ENCODE measurements at places on chromosomes 12 and 14.
A peak's percentile ranks its signal among the peaks of the same experiment; 100 is the strongest.

DNA sequence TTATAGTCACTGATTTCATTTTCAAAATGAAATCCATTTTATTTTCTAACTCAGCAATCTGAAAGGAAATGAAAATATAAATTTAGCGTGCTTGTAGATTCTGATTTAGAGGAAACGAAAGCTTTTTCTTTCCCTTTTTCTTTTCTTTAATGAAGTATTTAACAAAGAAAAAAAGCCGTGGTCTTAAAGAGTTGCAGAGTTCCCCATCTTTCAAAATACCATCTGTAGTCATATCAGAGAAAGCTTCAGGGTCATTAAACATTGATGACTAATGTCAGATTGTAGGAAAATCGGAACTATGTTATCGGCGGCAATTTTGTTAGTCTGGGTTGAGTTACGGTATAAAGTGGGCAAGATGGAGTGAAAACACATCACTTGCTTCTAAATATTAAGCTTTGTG lies 32.3 kb downstream of the DRAM1 start:
- no peak for DNase-seq

- DNase-seq, result no peak
Observed at GRCh38 chr14:20792556-20792955, 10.1 kb downstream of the RNASE1 start.

DNA sequence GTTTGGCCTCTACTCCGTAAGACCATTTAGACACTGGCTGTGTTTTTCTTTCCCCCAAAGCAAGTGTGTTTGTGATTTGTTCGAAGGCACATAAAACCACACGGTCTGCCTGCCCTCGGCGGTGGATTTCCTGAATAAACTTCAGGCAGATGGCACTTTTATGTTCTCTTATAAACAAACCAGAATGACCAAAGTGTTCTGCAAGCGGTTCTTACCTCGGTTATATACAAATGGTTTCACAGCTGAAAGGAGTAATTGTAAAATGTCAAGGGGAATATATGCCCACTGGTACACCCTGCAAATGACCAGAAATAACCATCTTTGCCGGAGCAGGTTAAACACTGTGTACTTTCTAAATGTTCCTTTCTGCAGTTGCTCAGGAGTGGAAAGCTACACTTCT lies 1475.8 kb upstream of the TMEM132C start:
- DNase-seq, result no peak

GRCh38 chr12:53498235-53498630 lies 1.0 kb downstream of the MAP3K12 start:
- no peak for DNase-seq

GRCh38 chr12:116150452-116150851 lies 127.0 kb downstream of the MED13L start:
- no peak for DNase-seq

GRCh38 chr12:1738446-1738845 lies 47.6 kb downstream of the ADIPOR2 start:
- DNase-seq, result no peak

DNA sequence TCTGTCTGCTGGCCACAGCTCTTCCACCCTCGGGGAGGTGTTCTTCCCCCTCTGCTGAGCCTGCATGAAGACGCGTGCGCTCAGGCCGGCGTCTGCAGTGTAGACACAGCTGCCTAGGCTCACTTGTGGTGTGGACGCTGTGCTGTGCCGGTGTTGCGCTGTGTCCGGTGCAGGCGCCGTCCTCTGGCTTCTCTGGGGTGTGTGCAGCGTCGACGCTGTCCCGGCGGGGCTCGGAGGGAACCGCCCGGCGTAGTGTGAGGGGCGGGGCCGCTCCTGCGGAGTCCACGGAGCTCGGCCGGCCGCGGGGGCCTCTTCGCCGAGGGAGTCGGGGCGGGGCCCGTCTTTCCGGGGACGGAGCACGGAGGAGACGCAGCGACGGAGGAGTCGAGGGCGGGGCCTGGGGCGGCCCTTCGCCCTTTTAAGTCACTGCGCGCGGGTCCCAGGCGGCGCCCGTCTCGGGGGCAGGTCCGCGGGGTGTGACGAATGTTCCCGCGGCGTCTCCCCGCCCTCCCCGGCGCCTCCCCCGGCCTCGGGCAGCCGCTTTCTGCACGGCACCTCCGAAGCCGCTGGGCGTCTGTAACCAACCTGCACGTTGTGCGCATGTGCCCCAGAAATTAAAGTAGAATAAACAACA lies 45.2 kb downstream of the NOC4L start:
- DNase-seq, result peak; percentile 81

DNA sequence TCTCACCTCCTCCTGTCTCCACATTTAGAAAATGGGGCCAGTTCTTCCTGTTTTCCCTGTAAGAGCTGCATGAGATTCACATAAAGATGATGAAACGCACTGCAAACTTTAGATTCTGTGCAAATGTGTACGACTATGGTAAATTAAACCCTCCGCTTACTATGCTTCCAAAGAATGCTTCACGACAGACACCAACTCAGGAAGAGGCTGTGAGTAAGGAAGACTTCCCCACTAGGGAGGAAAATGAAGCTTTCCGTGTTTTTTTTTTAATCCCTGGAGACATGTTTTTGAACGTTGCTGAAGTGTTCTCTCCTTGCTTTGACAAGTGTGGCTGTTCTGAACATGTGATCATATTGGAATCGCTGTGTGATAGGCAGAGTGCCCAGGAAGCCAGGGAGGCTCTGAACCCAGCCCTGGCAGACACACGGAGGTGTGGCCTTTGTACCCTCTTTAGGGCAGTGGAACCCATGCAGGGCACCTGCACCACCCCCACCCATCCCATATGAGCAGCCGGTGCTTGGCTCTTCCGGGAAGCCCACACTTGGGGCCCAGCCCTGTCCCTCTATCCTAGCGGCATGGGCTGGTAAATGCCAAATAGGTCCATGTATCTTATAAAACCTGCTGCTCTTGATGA lies 7.5 kb upstream of the SYNE3 start:
- no peak for DNase-seq

GRCh38 chr14:50734950-50735695 lies 67.0 kb upstream of the SAV1 start:
- no peak for DNase-seq

GRCh38 chr12:10395390-10395998 lies 5.7 kb upstream of the KLRK1 start:
- no peak for DNase-seq

Measured in left forelimb (tissue), 1 donor.